ENCODE measurements at places on chromosomes 11 and 22.

GRCh38 chr11:30025396-30026139, 8.7 kb upstream of the KCNA4 start:
- DNase-seq = no peak

- no peak for DNase-seq
These were observed 15.0 kb upstream of the SLC39A13 start for GRCh38 chr11:47393163-47394049.

DNA sequence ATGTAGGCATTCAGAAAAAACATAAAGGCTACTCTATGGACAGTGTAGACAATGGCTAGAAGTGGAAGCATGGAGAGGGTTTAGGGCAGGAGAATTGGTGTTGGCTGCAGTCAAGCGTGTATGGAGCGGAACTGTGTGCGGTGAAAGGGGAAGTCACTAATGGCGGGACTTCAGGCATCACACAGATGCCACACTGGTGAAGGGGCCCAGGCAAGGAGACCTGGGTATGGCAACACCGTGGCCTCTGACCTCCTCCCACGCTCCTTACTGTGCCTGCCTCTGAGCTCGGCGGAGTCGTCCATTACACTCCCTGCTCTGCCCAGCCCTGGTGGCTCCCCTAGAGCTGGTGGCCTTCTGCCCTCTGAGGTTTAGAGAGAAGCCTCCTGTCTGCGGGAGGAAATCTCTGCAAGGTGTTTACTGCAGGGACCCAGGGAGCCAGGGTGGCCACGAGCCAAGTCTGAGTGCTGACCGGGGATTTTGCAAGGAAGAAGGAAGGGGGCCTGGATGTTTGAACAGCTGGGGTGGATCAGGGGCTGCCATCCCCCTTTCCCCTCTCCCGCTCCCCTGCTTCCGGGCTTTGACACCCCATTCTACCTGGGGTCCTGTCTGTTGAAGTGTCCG, 75.1 kb upstream of the TSPAN18 start:
- DNase-seq = no peak

GRCh38 chr22:43812149-43812842, at the start of gene EFCAB6:
EFCAB6 (minus strand) TSS chr22:43812305; CDS start chr22:43782318, 29,987 bp downstream.
- peak; percentile 80 for DNase-seq

DNA sequence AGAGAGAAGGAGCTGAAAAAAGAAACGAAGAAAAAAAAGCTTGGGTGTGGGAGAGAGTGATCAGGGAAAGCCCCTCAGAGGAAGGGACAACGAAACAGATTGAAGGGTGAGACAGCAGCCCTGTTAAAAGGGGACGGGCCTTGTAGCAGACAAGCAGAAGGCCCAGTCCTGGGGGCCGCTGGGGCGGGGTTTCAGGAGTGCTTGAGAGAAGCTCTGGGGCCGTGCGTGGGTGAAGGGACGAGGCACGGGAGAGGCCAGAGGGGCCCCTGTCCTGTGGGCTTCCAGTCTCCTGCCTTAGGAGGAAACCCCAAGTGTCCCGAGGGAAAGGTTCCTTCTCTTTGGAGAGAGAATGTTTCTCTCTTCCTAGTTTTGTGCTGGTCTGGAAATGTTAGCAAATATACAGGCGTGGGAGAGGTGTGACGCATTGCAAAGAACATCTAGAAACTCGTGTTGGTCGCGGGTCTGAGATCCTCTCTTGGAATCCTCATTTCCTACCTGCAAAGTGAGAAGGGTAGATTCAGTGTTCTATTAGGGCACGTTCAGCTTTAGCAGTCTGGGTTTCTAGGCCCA, 28.6 kb downstream of the ADAMTS15 start:
- no peak for DNase-seq

Data from stimulated activated CD8-positive, alpha-beta memory T cell treated with anti-CD3 and anti-CD28 coated beads, Interleukin-7, amount 100 ng/mL, for 1 hour (primary cell).